CD4-positive, alpha-beta T cell treated with Interleukin-17A for 4 hours (primary cell): ENCODE measurements at places on chromosomes 12 and 14.
A peak's percentile ranks its signal among the peaks of the same experiment; 100 is the strongest.

DNA sequence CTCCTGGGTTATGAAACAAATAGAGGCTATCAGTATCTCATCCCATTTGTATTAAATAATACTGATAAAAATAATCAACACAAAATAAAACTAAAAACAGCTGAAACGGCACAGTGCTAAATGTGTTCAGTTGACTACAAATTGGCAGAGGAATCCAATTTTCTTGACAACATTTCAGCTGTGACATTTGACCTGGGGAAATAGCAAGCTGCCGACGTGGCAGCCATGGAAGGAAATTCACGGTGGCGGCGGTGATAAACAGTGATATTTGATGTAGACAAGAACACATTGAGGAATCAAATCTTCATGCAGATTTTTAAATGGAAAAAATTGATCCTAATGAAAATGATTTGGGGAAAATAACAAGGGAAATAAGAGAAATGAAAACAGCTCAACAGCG lies 159.1 kb upstream of the RTL1 start:
- DNase-seq: no peak

- no peak for DNase-seq
Measured at GRCh38 chr12:90870971-90871725, 83.8 kb downstream of the CCER1 start.

- DNase-seq: no peak
Measured at GRCh38 chr14:95290871-95291431, 28.8 kb downstream of the CLMN start.

DNA sequence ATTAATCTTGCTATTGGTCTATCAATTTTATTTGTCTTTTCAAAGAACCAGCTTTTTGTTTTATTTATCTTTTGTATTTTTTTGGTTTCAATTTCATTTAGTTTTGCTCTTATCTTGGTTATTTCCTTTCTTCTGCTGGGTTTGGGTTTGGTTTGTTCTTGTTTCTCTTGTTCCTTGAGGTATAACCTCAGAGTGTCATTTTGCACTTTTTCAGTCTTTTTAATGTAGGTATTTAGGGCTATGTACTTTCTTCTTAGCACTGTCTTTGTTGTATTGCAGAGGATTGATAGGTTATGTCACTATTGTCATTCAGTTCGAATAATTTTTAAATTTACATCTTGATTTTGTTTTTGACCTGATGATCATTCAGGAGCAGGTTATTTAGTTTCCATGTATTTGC lies 92.7 kb upstream of the DCD start:
- DNase-seq: no peak

DNA sequence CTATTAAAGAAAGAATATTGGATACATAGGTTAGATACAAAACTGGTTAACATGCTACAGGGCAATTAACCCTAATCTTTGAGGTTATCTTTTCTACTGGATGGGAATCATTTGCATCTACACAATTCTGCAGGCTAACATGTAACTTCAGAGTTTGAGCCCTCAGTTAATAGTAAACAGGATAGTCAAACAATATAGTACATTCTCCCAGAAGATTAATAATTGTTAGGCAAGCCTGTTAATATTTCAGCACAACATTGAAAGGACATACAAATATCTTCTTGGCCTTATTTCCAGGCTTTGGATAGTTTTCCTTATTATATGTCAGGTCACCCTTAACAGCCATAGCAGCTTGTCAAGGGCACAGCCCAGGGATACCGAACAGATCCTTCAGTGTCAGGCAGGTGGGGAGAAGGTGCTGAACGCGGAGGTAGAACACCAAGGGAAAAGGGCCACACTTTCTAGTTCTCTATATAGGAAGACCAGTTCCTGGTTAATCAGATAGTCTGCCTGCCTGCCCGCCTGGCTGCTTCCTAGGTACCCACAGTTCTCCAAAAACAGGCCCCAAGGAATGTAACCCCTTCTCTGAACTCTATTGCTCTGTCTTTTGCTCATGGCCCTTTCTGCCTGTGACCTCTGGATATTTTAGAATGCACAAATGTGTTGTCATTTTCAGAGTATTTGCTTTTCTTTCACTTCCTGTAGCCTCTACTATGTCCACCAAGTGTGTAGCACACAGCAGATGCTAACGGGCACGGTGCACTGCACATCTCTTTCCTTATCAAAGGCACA lies 256.0 kb downstream of the PCNX1 start:
- DNase-seq: no peak

- no peak for DNase-seq
Measured at GRCh38 chr12:16675438-16675837, 69.5 kb upstream of the LMO3 start.

GRCh38 chr14:53871951-53872350 lies 84.7 kb downstream of the BMP4 start:
- no peak for DNase-seq

DNA sequence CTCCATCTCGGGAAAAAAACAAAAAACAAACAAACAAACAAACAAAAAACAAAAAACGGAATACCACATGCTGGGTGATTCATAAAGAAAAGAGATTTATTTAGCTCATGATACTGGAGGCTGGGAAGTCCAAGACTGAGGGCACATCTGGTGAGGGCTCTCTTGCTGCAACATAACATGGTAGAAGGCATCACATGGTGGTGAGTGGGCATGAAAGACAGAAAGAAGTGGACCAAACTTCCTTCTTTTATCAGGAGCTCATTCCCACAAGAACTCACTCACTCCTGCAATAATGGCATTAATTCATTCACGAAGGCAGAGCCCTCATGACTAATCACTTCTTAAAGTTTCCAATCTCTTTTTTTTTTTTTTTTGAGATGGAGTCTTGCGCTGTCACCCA lies 8.0 kb upstream of the LGMN start:
- no peak for DNase-seq

GRCh38 chr14:50303744-50304471 lies 8.1 kb downstream of the L2HGDH start:
- DNase-seq: no peak

DNA sequence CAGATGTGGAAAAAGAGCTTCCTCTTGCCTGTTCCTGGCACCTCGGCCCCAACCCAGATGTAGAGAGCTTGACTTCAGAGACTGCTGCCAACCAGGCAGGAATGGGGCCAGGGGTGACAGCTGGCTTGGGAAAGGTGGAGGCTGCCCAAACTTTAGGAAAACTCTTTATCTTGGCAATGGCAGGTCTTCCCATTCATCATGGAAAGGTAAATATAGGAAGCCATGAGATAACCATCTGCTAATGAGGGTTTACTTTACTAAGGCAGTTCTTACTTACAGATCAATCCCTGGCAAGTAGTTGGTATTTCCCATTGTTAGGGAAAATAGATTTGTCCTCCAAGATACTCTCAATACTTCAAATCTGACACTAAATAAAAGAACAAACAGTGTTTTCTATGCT lies 143.1 kb upstream of the NUDT4 start:
- DNase-seq: no peak

DNA sequence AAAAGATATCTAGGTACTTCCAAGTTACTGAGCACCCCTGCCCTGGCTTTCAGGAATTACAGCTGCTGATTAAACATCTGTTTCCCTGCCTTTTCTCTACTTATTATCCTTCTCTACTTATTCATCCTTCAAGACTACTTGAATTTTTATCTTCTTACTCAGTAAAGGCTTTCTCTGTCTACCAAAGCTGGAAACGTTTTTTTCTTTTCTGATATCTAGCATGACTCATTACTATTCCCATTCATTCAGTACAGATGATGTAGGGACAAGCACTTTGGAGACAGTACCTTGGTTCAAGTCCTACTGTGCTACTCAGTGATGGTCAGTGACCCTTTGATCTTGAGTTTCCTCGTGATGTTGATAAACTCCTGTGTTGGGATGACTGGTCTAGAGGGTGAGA lies 848.7 kb downstream of the NRXN3 start:
- DNase-seq: no peak

DNA sequence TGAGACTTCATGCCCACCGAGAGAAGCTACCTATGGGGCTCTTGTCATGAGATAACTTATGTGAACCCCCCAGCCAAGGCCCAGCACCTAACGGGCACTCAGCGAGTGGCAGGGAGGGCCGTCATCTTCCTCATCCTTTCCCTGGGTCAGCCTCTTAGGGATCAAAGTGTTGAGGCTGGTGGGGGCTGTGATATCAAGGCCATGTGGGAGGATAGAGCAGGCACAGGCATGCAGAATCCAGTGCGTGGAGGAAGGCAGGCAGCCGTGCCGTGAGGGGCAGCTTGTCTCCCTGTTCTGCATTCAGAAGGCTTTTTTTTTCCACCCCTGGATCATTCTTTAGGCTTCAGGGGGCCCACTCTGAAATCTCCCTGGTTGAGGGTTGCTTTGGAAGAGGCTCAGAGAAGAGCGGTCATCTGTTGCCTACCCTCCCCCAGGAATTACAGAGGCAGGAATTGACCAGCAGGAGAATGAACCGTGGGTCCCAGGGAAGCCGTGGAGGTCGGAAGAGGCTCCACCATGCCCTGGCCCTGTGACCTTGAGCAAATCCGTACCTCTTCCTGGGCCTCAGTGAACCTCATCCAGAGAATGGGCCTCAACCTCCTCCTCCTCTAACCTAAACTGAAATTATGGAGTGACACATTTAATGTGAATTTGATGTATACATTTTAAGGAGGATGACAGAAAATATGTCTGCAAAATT lies 62.8 kb downstream of the BEGAIN start:
- no peak for DNase-seq

- DNase-seq: no peak
Measured at GRCh38 chr12:52600941-52601481, at the start of gene KRT72. Gene KRT72 (minus strand): TSS chr12:52601463. CDS start chr12:52601452, 11 bp downstream.

- peak; percentile 68 for DNase-seq
Measured at GRCh38 chr12:120012067-120012621, 23.1 kb downstream of the BICDL1 start.

- peak; percentile 7 for DNase-seq
Measured at GRCh38 chr12:93676408-93677194, 574 bp upstream of the CRADD start.

GRCh38 chr12:48592591-48593086 lies 22.8 kb upstream of the LALBA start:
- no peak for DNase-seq

- no peak for DNase-seq
Measured at GRCh38 chr14:55317542-55318306, 46.5 kb downstream of the FBXO34 start.

DNA sequence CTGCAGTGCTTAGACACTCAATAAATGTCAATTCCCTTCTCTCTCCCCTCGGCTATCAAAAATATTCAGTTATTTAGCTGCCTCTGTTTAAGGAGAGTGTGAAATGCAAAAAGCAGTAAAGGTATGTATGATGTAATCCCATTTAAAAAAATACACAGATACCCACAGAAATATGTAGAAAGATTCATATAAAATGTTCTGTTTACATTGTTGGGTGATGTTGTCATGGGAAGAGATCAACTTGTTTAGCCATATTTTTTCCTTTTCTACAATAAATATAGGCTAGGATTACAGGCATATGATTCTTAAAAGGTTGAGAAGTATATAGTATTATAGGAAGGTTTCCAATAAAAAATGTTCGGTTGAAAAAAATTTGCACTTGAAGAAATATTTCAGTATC lies 7.8 kb downstream of the PPP2R3C start:
- no peak for DNase-seq

DNA sequence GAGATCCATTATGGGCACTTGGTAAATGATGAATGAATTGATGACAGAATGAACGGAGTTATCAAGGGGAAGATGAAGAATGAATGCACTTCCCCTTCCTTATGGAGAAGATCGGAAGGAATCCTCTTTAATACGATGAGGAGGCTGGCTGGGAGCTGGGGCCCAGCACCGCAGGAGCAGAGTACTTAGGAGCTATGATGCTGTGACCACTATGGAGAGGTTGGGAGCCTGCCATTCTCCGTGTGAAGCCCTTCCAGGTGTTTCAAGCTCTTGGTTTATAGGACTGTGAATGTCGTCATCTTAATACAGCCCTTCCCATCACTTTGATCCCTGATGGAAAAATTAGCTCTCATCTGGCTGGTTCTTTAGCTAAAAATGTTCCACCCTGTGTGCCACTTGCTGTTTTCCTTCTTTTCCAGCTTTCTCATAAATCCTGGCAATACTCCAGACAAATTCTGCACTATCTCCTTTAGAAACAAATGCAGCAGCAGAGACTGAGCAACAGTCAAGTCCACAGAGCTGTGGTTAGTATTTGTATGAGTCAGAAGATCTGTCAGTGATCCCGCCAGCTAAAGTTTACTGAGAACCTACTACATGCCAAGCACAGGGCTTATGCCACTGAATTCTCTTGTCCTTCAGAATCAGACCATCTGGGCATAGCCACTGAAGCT lies 263.1 kb upstream of the CRY1 start:
- no peak for DNase-seq

DNA sequence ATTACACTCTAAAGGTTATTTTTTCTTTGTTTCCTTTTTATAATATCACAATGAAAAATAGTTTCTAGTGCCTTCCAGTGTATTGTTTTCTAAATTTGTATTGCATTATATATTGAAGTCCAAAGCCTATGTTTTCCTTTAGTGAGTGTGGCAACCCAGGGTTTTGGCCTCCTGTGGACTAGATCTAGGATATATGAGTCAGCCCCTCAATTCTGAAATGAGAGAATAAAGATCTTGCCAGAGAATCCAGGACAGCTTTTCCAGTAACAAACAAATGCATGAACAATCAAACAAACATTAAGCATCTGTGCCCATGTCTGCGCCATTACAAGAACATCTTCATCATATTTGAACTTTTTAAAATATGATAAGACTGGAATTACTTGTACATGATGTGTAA lies 70.7 kb upstream of the SSTR1 start:
- DNase-seq: no peak

DNA sequence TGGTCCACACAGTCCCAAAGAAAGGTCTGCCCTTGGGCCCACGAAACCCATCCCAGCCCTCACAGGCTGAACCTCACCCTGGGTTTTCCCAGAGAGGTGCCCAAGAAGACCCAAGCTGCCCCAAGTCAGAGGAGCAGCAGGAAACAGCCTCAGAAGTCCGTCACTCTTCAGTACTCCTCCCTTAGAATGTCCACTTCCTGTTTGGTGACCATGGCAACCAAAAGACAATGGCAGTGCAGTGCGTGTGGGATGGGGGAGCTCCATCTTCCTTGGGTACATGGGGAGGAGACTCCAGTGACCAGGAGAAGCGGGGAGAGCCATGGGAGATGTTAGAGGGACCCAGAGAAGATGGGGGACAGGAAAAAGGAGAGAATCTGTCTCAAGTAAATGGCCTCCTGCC lies 11.3 kb downstream of the SELPLG start:
- no peak for DNase-seq

GRCh38 chr12:41467591-41468325 lies 279.6 kb downstream of the PDZRN4 start:
- DNase-seq: no peak

- peak; percentile 75 for DNase-seq
Measured at GRCh38 chr12:121626853-121627640, 717 bp downstream of the ORAI1 start.

- DNase-seq: no peak
Measured at GRCh38 chr12:102234599-102234998, 37.0 kb upstream of the PMCH start.
